Adrenal gland (tissue), 19 donors: ENCODE measurements at places on chromosomes 4 and X. TPM values are rescaled to one million over a fixed set of nuclear protein-coding genes. Genes with fewer than 3 reads are reported as not detected.

Gene SPACA5
- polyA plus RNA-seq: not detected

Gene STK32B
- polyA plus RNA-seq: 0.16 TPM

Gene GRIA2
- polyA plus RNA-seq: 9.5 TPM

DNA sequence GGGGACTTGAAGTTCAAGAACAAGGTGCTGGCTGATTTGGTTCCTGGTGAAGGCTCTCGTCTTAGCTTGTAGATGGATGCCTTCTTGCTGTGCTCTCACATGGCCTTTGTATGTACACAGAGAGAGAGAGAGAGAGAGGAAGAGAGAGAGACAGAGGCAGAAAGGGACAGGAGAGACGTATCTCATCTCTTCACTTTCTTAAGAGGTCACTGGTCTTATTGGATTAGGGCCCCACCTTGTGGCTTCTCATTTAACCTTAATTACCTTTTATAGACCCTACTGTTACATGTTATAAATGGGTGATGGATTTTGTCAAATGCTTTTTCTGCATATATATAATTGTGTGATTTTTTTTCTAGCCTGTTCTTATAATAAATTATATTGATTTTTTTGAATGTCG, 1444.2 kb downstream of the ADGRL3 start:
- peak; percentile 10 for DNase-seq

GRCh38 chr4:141896687-141897086, 260.3 kb downstream of the IL15 start:
- DNase-seq: no peak

GRCh38 chr4:13541720-13542576, 2.4 kb downstream of the NKX3-2 start:
- no peak for DNase-seq

GRCh38 chr4:184899261-184900134, 73.7 kb upstream of the ACSL1 start:
- peak; percentile 25 for DNase-seq

DNA sequence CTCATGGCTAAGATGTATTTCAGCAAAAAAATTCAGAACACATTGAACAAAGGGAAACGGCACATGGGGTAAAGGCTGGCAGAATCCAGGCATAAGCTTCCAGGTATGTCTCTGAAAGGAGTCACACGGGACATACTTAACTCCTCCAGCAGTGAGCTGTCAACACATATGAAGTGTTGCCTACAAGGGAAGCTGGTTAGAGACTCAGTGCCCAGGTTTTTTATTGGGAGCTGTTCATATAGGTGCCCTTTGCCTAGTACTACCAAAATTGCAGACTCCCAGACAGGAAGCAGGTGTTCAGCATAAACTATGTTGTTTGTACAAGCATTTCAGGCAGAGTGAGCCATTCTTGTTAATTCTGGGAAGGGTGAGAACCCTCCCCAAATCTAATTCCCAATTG, 77.4 kb upstream of the PUDP start:
- DNase-seq: no peak

GRCh38 chr4:102500352-102500695, 835 bp upstream of the NFKB1 start:
- DNase-seq: peak; percentile 26

DNA sequence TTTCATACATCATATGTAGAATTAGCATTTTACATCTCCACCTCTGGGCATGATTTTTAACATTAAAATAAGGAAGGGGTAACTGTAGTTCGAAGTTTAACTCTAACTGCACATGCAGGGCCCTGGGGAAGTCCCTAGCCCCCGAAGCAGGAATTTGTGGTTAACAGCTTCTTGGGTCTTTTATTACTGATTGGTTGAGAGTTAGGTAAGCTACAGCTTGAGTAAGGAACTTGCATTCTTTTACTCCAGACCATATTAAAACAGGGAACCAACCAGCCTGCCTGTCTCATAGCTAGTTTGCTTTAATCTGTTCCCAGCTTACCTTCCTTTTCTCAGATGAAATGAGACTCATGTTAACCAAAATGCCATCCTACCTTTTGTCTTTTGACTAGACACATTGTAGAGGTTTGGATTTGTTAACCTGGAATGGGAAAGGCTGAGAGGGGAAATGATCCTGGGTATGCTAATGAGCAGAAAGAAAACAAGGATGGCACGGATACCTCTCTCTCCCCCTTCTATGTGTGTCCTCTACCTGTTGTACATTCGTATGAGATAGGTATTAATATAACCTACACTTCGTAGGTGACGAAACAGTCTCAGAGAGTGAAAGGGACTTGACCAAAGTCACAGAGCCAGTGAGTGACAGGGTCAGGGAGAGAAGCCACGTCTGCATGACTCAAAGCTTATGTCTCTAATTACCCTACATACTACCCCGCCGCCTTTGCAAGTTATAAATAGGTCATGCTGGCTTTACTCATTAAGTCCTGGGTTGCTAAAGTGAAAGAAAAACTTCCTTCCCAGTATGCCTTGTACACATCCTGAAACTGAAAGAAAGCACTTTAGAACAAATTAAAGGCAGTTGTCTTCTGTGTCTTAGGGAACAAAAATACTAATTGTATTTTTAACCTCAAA, 119.5 kb upstream of the AFF2 start:
- DNase-seq: no peak

- DNase-seq: no peak
These were observed 714.1 kb downstream of the FAT4 start for GRCh38 chr4:126028876-126029275.

GRCh38 chrX:54452920-54453319, 12.7 kb downstream of the TSR2 start:
- DNase-seq: no peak

- no peak for DNase-seq
These were observed 27.2 kb upstream of the EDNRA start for GRCh38 chr4:147453561-147454141.

DNA sequence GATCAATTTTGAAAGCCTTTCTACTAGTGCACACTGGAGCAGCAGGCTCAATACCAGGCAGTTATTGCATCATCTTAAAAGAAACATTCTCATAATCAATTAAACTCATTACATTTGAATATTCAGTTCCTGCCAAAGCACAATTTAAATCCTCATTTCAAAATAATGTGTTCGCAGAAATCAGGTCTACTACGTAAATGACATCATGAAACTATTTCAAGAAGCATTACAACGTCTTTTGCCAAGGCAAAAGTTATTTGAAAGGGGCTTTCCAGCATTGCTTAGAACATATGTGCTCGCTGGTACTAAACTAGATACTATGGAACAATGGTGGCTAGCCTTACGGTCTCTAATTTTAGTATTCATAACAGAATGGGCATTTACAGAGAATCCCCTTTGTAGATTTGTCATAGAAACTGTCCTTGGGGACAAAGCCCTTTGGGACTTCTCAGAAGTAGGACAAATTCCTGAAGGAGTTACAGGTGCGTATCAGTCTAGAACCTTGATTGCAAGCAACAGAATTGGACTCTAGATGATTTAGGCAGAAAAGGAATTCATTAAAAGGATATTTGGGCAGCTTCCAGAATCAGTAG, 27.6 kb upstream of the HUWE1 start:
- DNase-seq: no peak

DNA sequence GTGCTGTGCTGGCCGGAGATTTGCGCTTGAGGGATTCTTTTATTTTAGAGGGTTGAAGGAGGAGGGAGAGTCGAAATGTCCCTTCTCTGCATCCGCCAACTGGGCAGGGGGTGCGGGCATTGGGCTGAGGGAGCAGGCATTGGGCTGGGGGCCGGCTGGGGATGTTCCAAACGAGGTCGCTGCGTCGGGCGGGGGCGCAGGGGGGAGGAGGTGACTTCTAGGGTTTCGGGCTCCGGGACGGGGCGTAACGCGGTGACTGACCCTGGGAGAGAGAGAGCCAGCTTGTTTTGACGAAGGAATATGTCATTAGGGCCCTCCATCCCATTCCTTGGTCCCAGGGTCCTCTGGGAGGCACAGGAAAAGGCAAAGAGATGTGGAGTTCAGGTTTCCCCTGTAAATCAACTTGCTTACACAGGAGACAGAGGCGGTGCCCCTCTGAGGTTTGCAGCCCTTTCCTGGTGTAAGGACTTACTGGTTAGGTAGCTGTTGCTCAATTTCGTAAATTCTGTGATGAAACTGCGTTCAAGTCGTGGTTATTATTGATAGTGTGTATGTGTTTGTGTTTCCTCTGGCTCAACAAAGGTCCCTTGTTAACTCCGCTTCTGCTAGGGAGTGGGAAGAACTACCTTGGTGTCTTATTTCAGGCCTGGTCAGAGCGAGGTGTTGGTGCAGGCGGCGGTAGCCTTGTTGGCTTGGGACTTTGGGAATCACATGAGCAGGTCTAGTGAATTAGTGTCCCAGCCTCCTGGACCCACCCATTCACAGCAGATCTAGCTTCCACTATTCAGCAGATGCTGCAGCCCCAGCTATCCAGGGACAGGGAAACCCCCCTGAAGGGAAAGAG, 716 bp downstream of the FHIP1A start:
- DNase-seq: peak; percentile 21
